Right ventricle myocardium superior (tissue), 1 donor: ENCODE measurements at places on chromosomes 3 and 15.

GRCh38 chr15:88243895-88244787, 12.4 kb downstream of the NTRK3 start:
- DNase-seq: no peak

DNA sequence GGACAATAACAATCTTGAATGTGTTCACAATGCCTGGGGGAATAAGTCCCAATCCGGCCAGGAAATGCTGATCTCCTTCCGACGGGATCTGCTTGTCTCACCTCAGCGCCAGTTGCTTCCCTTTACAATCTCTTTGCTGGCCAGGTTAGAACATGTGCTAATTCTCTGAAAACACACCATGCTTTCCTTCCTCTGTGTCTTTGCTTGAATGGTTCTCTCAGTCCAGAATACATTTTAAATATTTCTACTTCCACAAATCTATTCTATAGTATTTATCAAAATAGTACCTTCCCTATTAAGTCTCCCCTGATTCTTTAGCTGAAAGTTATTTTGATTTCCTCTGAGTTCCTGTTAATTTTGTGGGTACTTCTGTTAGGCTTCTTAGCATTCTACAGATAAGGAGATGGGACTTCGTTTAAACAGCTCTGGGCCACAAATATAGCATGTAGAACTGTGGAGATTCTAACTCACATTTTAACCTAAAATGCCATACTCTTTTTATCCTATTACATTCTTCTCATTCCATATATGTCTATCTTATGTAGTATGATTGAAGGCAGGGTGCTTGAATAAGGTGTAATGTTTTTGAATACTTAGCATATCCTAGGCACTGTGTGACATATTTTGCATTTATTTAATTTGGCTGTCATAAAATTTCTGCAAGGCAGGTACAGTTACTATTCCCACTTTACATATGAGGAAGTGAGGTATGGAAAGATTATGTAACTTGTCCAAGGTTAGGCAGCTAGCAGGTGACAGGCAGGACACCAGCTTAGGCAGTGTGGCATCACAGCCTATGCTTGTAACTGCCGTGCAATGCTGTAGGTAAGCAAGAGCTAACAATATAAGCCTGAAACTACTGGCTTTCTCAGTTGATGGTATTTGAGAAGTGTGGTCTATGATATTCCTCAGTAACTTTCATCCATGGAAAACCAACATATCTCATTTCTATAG, 299.8 kb downstream of the LPP start:
- no peak for DNase-seq

DNA sequence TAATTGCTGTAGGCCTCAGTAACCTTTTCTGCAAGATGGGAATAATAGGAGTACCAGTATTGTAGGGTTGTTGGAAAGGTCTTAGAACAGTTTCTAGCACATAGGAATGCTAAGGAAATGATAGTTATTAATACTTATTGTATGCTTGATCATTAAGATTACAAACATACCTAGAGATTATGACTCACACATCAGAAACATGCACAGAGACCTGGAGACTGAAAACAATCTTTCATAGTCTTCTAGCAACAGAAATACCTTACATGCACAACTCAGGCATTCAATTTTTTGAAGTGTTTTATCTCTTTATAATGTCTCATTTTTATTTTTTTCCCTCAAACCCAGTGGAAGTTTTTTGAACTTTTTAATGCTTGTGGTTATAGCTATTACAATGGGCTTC, 104.4 kb upstream of the ZBTB20 start:
- DNase-seq: no peak

DNA sequence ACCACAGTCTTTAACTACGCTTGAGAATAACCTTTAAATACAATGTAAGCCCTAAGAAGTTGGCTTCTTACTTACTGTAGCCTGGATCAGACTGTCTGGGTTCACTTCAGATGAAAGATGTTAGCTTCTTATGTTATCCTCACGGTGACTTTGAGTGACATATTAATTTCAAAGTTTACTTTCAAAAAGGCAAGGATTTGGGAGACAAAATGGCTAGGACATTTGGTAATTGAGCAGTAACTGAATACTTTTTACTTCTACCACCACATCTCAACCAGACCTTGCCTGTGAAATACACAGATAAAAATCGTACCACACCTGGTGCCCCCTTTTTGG, 36.0 kb upstream of the BNIP2 start:
- no peak for DNase-seq

DNA sequence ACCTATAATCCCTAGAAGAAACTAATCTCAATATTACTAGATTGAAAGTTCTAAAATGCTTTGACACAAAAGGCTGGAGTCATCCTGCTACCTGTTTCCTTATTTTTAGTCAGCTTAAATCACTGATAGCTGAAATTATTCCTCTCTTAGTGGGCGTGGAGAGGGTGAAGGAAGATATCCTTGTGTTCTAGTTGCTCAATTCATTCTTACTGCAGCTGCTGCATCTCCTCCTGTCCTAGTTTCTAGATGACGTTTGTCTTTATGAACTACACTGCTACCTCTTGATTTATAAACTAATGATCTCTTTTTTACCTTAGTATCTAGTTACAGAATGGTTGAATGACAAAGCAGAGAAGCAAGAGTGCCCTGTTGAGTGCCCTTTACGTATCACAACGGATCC, 50.7 kb downstream of the SETD5 start:
- no peak for DNase-seq

DNA sequence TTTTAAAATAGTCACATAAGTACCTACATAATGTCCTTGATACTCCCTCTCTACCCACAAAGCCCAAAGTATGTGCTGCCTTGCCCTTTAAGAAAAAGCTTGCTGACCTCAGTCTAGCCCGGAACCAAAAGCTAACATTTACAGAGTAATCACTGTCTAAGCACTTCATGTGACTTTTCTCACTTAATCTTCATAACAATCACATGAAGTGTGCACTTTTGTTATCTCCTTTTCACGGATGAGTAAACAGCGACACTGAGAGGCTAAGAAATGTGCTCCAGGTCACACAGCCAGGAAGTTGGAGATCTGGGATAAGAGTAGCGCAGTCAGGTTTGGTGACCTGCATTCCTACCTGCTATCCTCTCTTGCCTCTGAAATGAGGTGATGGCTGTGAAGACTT, 194.0 kb downstream of the ITPR1 start:
- no peak for DNase-seq

DNA sequence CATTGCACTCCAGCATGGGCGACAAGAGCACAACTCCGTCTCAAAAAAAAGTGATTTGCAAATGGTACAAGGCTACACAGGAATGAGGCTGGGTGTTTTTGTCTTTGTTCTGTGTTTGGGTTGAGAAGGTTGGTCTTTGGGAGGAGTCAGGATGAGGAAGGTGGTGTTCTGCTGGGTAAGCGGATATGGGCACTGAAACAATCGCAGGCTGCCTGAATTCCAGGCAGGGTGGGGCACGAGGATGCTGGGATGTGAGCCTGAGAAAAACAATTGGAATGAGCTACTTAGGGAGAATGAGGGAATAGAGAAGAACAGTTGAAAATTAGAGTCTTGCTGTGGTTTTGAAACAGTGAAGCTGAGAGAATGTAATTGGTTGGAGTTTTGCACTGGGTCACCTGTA, 51.6 kb downstream of the ZBTB38 start:
- DNase-seq: no peak

DNA sequence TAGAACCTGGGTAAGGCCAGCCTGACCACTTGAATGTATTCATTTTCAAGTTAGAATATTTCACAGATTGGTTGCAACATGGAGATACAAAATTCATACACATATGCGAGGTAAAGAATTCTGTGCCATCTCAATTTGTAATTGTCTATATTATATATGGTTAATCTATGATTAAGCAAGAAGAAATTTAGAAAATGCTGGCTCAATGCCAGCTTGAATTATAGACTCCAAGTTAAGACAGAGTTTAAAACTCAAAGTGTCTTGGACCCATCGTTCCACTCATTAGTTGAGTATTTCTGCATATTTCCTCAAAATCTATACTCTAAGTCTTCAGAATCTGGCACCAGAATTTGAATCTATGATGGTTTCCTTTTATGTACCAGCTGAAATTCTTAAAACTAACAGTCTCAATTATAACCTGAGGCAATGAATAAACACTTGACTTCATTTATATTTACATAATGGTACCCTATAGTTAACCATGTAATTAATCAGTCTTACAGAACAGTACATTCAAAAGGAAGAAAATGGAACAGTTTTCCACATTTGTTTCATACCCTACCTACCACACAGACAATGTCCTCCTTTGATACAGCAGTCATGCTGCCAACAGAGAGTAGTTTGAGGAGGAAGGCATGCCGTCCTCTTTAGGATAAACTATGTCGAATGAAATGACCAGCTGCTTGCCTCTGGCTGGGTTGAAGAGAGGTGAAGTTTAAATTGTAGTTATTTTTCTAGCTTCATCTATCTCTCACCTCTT, 95.7 kb downstream of the CD47 start:
- DNase-seq: no peak

DNA sequence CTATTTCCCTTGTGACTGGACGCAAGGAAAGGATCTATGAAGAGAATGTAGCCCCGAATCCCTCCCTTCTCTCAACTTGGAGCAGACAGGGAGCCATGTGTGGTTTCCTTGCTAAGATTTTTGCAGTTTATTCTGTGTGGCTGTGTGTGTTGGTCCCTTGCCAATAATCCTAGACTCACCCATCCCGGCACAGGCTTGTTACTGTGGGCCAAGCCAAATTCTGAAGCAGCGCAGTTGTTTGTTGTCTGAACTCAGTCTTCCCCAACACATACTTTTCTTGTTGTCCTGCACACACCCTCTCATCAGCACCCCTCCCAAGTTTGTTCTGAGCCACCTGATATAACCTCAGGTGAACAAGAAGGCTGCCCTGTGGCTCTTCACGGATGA, 193.3 kb upstream of the CTDSPL start:
- no peak for DNase-seq

DNA sequence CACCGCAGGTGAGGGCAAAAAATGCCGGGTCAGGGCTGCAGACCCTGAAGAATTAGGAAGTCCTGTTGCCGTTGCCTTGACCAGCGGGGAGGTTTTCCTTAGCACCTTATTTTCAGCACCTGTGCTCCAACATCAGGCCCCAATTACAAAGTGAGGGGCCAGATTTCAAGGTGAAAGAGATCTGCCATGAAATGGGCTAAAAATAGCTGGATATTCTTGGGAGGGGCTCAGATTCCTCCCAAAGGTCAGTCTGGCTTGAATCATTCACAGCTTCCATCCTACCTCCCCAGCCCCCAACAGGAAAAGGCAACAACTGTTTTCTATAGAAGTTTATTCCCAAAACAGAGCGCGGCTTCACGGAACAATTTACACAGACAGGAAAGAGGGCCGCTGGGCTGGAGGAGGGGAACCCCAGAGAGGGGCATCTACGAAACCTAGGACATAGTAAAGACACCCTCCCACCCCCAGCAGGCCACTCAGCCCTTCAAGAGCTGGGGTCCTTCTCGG, 941 bp upstream of the SLC26A6 start:
- DNase-seq: no peak

- DNase-seq: no peak
Observed at GRCh38 chr15:50135031-50135551, 16.1 kb upstream of the ATP8B4 start.

DNA sequence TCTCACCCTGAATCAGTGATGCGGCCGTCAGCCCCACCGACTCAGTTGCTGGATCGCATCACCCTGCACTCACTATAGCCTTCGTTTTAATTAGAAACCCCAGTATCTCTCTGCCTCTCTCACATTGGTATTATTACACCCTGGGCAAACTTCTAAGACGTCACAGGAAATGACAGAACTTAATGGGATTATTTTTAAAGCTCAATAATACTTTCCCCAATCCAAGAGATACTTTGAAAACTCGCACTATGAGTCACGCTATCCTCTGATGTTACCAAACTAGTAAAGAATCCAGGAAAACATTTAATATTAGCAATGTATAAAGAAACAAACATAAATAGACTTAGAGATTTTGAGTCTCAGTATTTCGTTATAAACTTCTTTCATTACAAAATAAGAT, 36.6 kb downstream of the RUBCN start:
- DNase-seq: no peak

- DNase-seq: no peak
Observed at GRCh38 chr15:38551720-38552648, 12.6 kb downstream of the RASGRP1 start.

DNA sequence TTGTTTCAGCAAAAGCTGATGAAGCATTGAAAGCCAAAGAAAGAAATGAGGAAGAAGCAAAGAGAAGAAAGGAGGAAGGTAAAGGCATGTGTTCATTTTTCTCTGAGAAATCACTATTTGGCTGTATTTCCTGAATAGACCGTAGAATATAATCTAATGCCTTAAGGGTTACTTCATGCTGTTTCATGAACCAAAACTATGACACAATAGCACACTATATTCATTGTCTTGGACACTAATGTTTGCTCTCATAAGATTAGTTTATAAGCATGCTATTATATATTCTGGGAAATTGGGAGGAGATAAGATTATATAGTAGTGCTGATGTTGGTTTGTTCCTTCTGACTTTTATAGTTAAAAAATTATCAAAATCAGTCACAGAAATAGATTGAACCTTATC, 110.1 kb upstream of the MLF1 start:
- DNase-seq: no peak

DNA sequence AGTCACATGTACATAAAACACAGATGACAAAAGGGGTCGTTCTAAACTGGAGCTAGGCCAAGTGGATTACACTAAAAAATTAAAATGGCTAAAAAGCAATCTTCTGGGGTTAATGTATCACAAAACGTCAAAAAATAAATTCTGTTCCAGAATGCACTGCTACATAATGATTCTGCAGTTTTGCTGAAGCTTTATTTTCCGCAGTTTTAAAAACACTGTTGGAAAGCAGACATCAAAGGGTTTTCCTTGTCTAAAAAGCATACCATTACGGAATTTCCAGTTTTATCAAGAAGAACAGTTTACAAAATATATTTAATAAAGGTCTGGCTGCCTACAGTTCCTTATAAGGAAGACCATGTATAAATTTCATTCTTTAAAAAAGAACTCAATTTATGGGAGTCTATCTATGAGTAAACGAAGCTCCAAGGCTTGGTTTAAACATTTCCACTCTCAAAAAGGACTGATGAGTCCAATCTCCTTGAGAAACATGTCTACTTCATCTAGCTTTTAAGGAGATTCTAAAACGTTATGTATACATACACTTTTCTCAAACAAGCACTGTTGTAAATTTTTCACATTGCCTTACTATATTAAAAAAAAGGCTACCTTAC, 1.3 kb downstream of the DMXL2 start:
- DNase-seq: no peak

GRCh38 chr3:66971891-66972551, 26.1 kb upstream of the KBTBD8 start:
- DNase-seq: peak; percentile 75

GRCh38 chr3:56839784-56840715, 38.3 kb upstream of the ARHGEF3 start:
- no peak for DNase-seq

- DNase-seq: no peak
Observed at GRCh38 chr3:61807865-61808276, 246.5 kb downstream of the PTPRG start.

- no peak for DNase-seq
Observed at GRCh38 chr3:179695672-179696313, 43.0 kb downstream of the USP13 start.

GRCh38 chr15:87949575-87950223, 306.8 kb downstream of the NTRK3 start:
- DNase-seq: peak; percentile 54
